Uterine smooth muscle cell (primary cell): ENCODE measurements at places on chromosomes 6 and 20. TPM values are rescaled to one million over a fixed set of nuclear protein-coding genes. Genes with fewer than 3 reads are reported as not detected.

Gene OPN5
- not detected in 2 replicates for total RNA-seq

Gene FOXS1
- total RNA-seq = 0.12 TPM in 1 of 2 replicates, not detected in the other

Gene ENPP4
- total RNA-seq = 2.2 and 2.4 TPM in 2 replicates

Gene RBPJL
- total RNA-seq = not detected in 2 replicates

Gene HSPA1L
- total RNA-seq = 0.89 and 1.7 TPM in 2 replicates

Gene NXT1
- 25.6 and 39.4 TPM in 2 replicates for total RNA-seq

Gene ULBP2
- 2.6 and 4.1 TPM in 2 replicates for total RNA-seq

Gene TAF4
- total RNA-seq = 4.4 and 4.6 TPM in 2 replicates

Gene CALHM4
- not detected in 2 replicates for total RNA-seq

Gene SYTL3
- total RNA-seq = 2.2 and 2.8 TPM in 2 replicates

Gene DNAH8
- under 0.01 and 0.12 TPM in 2 replicates for total RNA-seq

Gene MUC21
- not detected in 2 replicates for total RNA-seq

Gene OTOR
- not detected in 2 replicates for total RNA-seq

Gene MOG
- not detected in 2 replicates for total RNA-seq

Gene NHLRC1
- total RNA-seq = 2.7 and 3.3 TPM in 2 replicates

Gene MRPL14
- 67.4 and 97.3 TPM in 2 replicates for total RNA-seq

Gene TRIM15
- not detected in 2 replicates for total RNA-seq

Gene FKBP1C
- total RNA-seq = 0.12 and 0.22 TPM in 2 replicates

Gene ZBP1
- not detected in 2 replicates for total RNA-seq

Gene NTSR1
- total RNA-seq = 2.0 and 3.1 TPM in 2 replicates

Gene GHRH
- total RNA-seq = not detected in 2 replicates

Gene RNF144B
- total RNA-seq = 0.55 and 0.62 TPM in 2 replicates

Gene ZNF831
- not detected in 2 replicates for total RNA-seq

Gene SEC63
- total RNA-seq = 28.1 and 41.7 TPM in 2 replicates

Gene JARID2
- total RNA-seq = 9.5 and 9.6 TPM in 2 replicates

Gene MOCS1
- total RNA-seq = 9.8 and 11.9 TPM in 2 replicates

Gene FNDC11
- total RNA-seq = 0.66 and 2.4 TPM in 2 replicates

Gene TFAP2C
- total RNA-seq = 8.5 and 9.5 TPM in 2 replicates

Gene HTR1E
- total RNA-seq = under 0.01 and 0.12 TPM in 2 replicates

Gene LBP
- not detected in 2 replicates for total RNA-seq

Gene SCRT2
- total RNA-seq = not detected in 2 replicates

Gene IL17F
- not detected in 2 replicates for total RNA-seq

Gene OR12D2
- not detected in 2 replicates for total RNA-seq

Gene HSPA1A
- 60.4 and 107 TPM in 2 replicates for total RNA-seq

Gene LAMA5
- 25.2 and 68.2 TPM in 2 replicates for total RNA-seq

Gene KCNB1
- total RNA-seq = under 0.01 and 0.12 TPM in 2 replicates

Gene BPIFB4
- total RNA-seq = not detected in 2 replicates

Gene CNKSR3
- total RNA-seq = 5.0 and 5.9 TPM in 2 replicates
